Caco-2 (cell line): ENCODE measurements at places on chromosomes 12 and 14. TPM values are rescaled to one million over a fixed set of nuclear protein-coding genes. Genes with fewer than 3 reads are reported as not detected.

AICDA gene
- not detected in 2 replicates for total RNA-seq

SDR39U1 gene
- 44.1 and 45.8 TPM in 2 replicates for total RNA-seq

GRCh38 chr12:45343269-45344051 lies 127.6 kb downstream of the ANO6 start:
- peak; percentile 47 for DNase-seq
- H3K27ac ChIP-seq, result peak overlapping the region; percentile 45
- no peak overlapping the region for H3K4me3 ChIP-seq
- no peaks in the 10 kb centered on the region for H3K27me3 ChIP-seq

- DNase-seq, result no peak
- no peak overlapping the region for H3K4me3 ChIP-seq
- no peaks in the 10 kb centered on the region for H3K36me3 ChIP-seq
- peaks cover 12% of the 10 kb centered on the region; the same call in 1 of the 2 replicates for H3K4me1 ChIP-seq
- no peaks in the 10 kb centered on the region for H3K27me3 ChIP-seq
These were observed 37.7 kb downstream of the SPATS2 start for GRCh38 chr12:49404956-49405355.

- no peak overlapping the region for H3K27ac ChIP-seq
- no peak for DNase-seq
- H3K4me3 ChIP-seq, result no peak overlapping the region
- H3K36me3 ChIP-seq, result no peaks in the 10 kb centered on the region
- H3K27me3 ChIP-seq, result no peaks in the 10 kb centered on the region
These were observed 894.9 kb downstream of the VRK1 start for GRCh38 chr14:97692084-97692483.
